Spleen (tissue), 13 donors: ENCODE measurements at places on chromosomes 6 and 20. TPM values are rescaled to one million over a fixed set of nuclear protein-coding genes. Genes with fewer than 3 reads are reported as not detected.

GRCh38 chr20:5220321-5221060 is 93.7 kb downstream of the CDS2 start:
- no peaks in the 10 kb centered on the region for H3K27me3 ChIP-seq
- no peak overlapping the region for H3K27ac ChIP-seq
- H3K4me3 ChIP-seq: no peak overlapping the region
- no peak for DNase-seq
- no peaks in the 10 kb centered on the region for H3K4me1 ChIP-seq
- H3K36me3 ChIP-seq: no peaks in the 10 kb centered on the region

GRCh38 chr20:48928832-48929725 is 7.6 kb downstream of the ARFGEF2 start:
- H3K27me3 ChIP-seq: no peaks in the 10 kb centered on the region
- DNase-seq: no peak
- peaks cover 8% of the 10 kb centered on the region for H3K36me3 ChIP-seq
- H3K4me1 ChIP-seq: peaks cover 37% of the 10 kb centered on the region
- H3K27ac ChIP-seq: peak overlapping the region; percentile 66

GRCh38 chr20:23358563-23358906 is 3.4 kb upstream of the GZF1 start:
- H3K36me3 ChIP-seq: peaks cover 28% of the 10 kb centered on the region
- no peak for DNase-seq
- no peaks in the 10 kb centered on the region for H3K27me3 ChIP-seq
- H3K4me3 ChIP-seq: peak overlapping the region; percentile 72
- H3K27ac ChIP-seq: peak overlapping the region; percentile 99

GRCh38 chr6:126026001-126026400 is 39.7 kb downstream of the TRMT11 start:
- no peak for DNase-seq
- no peak overlapping the region for H3K4me3 ChIP-seq
- no peaks in the 10 kb centered on the region for H3K4me1 ChIP-seq

DNA sequence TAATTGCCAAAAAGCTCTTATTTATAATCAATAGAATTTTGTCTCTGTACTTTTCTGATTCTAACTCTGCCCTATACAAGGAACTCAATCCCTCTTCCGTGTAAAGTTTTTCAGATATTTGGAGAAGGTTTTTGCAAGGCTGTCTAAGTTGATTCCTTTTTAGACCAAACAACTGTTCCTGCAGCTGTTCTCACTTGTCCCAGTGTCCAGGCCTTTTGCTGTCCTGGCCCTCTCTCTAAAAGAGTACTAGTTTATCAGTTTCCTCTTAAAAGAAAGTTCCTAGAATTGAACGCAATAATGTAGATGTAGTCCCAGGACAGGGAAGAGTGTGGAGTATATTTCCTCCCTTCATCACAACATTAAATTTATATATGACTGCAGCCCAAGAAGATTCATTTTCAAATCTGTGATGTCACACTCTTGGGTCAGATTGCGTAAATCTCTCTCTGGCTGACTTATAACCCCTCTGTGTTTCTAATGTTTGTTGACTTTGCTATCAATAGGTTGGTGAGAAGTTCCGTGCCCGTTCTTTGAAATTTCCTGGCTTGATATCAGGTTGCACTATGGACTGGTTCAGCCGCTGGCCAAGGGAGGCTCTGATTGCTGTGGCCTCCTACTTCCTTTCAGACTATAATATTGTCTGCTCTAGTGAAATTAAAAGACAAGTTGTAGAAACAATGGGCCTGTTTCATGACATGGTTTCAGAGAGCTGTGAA is 139.4 kb upstream of the GLP1R start:
- H3K4me1 ChIP-seq: no peaks in the 10 kb centered on the region
- DNase-seq: no peak
- no peaks in the 10 kb centered on the region for H3K36me3 ChIP-seq
- H3K27ac ChIP-seq: no peak overlapping the region

GRCh38 chr6:34232901-34233300 is 3.8 kb upstream of the HMGA1 start:
- H3K27ac ChIP-seq: no peak overlapping the region
- H3K27me3 ChIP-seq: no peaks in the 10 kb centered on the region
- peaks cover 13% of the 10 kb centered on the region for H3K4me1 ChIP-seq
- H3K36me3 ChIP-seq: no peaks in the 10 kb centered on the region
- peak; percentile 70 for DNase-seq

- peak; percentile 92 for DNase-seq
- H3K27ac ChIP-seq: peak within 1 kb of the TSS; percentile 82
- H3K4me3 ChIP-seq: peak within 1 kb of the TSS; percentile 61
- H3K36me3 ChIP-seq: no peaks in the 10 kb centered on the region
- H3K27me3 ChIP-seq: peaks cover 11% of the 10 kb centered on the region
- peaks cover 46% of the 10 kb centered on the region for H3K4me1 ChIP-seq
These were observed at the start of gene STMN3 for GRCh38 chr20:63653041-63653973. STMN3 (minus strand) TSS chr20:63653424; CDS start chr20:63653345, 79 bp downstream.

- H3K36me3 ChIP-seq: no peaks in the 10 kb centered on the region
- H3K27ac ChIP-seq: peak overlapping the region; percentile 64
- no peak overlapping the region for H3K4me3 ChIP-seq
These were observed 80.9 kb downstream of the SESN1 start for GRCh38 chr6:109013656-109014305.

DNA sequence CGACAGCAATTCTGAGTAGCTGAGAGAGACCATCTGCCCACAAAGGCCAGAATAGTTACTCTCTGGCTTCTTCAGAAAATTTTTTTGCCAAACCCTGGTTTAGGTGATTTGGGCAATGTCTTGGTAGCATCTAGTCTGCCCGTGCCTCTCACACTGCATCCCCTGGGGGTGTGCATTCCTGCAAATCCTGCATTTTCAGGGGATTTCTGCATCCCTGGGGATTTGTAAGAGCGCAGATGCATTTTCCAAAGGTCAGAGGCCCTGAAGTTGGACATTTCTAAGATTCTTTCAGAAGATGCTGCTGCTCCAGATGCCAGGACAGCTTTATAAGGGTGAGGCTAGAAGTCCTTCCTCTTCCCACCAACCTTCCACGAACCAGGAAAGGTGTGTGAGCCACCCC is 4.0 kb downstream of the CST9 start:
- H3K4me3 ChIP-seq: no peak overlapping the region
- H3K27ac ChIP-seq: no peak overlapping the region
- no peak for DNase-seq
- H3K4me1 ChIP-seq: peaks cover 5% of the 10 kb centered on the region

- no peaks in the 10 kb centered on the region for H3K27me3 ChIP-seq
- no peak overlapping the region for H3K27ac ChIP-seq
- DNase-seq: no peak
These were observed 39.6 kb downstream of the RNF217 start for GRCh38 chr6:125001684-125002405.

- no peak overlapping the region for H3K4me3 ChIP-seq
- H3K27ac ChIP-seq: no peak overlapping the region
- no peaks in the 10 kb centered on the region for H3K27me3 ChIP-seq
- no peak for DNase-seq
- no peaks in the 10 kb centered on the region for H3K4me1 ChIP-seq
- H3K36me3 ChIP-seq: no peaks in the 10 kb centered on the region
These were observed 211.4 kb upstream of the TSHZ2 start for GRCh38 chr20:52760791-52761190.

GRCh38 chr20:38272398-38272797 is 11.9 kb upstream of the KIAA1755 start:
- H3K36me3 ChIP-seq: no peaks in the 10 kb centered on the region
- H3K27me3 ChIP-seq: no peaks in the 10 kb centered on the region
- no peaks in the 10 kb centered on the region for H3K4me1 ChIP-seq

DNA sequence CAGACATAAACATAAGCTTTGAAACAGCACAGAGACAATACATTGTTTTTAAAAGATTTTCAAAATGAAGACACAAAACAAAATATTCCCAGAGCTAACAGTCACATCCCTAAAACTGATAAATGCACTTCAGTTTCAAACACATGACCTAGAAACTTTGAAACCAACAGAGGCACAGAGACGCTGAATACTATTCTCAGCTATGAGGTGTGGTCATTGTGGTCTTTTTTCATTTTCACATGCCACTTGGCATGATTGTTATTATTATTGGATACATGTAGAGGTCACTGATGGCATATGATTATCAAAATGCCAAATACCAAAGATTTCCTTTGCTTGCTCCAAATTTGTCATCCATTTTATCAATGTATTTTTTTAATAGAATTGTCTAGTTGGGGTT is 306.9 kb downstream of the QKI start:
- H3K4me1 ChIP-seq: peaks cover 6% of the 10 kb centered on the region
- no peak for DNase-seq
- H3K36me3 ChIP-seq: no peaks in the 10 kb centered on the region

- no peak overlapping the region for H3K4me3 ChIP-seq
- H3K27ac ChIP-seq: no peak overlapping the region
- no peaks in the 10 kb centered on the region for H3K27me3 ChIP-seq
- DNase-seq: no peak
- peaks cover 29% of the 10 kb centered on the region for H3K36me3 ChIP-seq
These were observed 108.4 kb downstream of the SCML4 start for GRCh38 chr6:107715550-107716321.

DNA sequence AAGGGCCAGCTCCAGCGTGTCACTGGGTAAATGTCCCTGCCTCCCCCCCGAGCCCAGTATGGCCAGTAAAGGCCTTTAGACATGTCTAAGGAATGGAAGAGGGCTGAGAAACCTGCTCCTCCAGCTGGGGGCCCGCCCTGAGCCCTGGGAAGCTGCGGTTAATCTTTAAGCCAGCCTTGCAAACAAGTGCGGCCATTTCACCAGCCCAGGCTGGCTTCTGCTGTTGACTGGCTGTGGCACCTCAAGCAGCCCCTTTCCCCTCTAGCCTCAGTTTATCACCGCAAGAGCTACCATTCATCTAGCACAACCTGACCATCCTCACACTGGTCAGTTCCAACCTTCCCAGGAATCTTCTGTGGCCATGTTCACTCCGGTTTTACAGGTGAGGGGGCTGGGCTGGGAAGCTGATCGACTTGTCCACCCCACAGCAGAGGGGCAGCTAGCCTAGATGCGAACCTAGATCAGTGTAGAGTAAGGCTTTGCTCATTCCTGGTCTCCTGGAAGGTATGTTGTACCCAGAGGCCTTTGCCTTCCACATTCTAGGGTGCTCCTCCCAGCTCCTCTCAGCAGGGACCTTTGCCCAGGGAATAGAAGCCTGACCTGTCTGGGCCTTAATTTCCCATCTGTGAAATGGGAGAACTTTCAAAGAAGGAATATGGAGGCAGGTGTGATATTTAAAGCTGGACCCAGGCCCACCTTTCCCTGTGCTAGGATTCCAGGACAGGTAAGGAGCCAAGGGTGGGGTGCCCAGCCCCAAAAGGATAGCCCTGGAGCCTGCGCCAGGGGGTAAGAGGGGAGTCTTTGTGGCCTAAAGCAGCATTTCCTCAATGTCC is 1.2 kb upstream of the SRC start:
- H3K27me3 ChIP-seq: no peaks in the 10 kb centered on the region
- no peak overlapping the region for H3K27ac ChIP-seq
- H3K4me1 ChIP-seq: no peaks in the 10 kb centered on the region
- no peak overlapping the region for H3K4me3 ChIP-seq
- H3K36me3 ChIP-seq: no peaks in the 10 kb centered on the region

GRCh38 chr6:13486679-13487121 is 700 bp downstream of the GFOD1 start:
- H3K36me3 ChIP-seq: no peaks in the 10 kb centered on the region
- peak overlapping the region; percentile 97 for H3K4me3 ChIP-seq
- DNase-seq: peak; percentile 95
- H3K27ac ChIP-seq: peak overlapping the region; percentile 97
- no peaks in the 10 kb centered on the region for H3K27me3 ChIP-seq

DNA sequence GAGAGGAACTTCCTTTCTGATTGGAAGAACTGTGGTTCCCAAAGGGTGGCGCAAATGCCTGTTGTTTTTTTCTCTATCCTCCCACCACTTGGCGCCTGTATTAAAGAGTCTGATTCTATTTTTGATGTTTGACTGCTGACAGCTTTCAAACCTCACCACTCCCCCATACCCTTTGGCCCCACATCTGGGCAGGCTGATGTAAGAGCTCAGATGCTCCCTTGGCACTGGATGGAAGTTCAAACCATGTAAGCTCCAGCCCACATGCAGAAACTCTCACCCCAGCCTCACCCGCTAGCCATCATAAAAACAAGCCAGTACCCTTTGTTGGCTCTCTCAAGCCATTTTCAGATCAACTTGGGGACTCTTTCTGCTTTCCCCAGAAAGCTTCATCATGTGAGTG is 20.0 kb upstream of the TMEM14A start:
- H3K4me1 ChIP-seq: no peaks in the 10 kb centered on the region
- no peaks in the 10 kb centered on the region for H3K27me3 ChIP-seq
- DNase-seq: no peak
- H3K27ac ChIP-seq: peak overlapping the region; percentile 22

DNA sequence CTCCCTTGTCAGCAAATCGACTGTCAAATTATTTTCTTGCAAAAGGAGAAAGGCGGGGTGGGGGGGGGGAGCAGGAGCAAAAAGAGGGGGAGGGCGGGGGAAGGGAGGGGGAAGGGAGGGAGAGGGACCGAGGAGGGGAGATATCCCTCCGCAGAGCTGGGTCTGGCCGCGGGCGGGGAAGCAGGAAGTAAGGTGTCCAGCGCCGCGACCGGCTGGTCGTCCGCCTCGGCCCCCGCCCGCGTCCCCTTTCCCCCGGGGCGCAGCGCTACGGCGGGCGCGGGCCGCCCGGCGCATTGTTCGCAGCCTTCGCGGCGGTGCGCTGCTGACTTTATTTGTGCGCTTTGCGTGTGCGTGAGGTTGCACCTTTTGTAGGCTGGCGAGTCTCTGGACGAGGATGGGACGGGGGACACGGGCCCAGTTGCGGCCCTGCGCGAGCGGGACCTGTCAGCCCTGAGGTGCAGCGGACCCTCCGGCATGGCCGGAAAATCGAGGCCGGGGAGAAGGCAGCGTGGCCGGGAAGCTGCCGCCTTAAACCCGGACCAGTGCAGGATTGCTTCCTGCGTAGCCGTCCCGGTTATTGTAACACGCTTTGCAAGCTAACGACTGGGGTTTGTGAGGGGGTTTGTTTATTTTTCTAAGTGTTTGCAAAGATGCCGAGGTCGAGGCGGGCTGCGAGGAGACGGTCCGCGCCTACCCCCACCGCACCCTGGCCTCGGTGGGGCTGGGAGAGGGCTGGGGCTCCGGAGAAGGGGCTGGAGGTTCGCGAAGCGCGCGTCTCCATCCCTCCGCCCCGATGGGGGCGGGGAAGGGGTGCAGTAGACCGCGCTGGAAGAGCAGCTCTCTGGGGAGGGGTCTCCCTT is 675 bp upstream of the TRERF1 start:
- peaks cover 18% of the 10 kb centered on the region for H3K4me1 ChIP-seq
- H3K4me3 ChIP-seq: peak overlapping the region; percentile 94
- H3K36me3 ChIP-seq: no peaks in the 10 kb centered on the region
- H3K27ac ChIP-seq: peak overlapping the region; percentile 91

- no peaks in the 10 kb centered on the region for H3K36me3 ChIP-seq
- no peak overlapping the region for H3K27ac ChIP-seq
- H3K4me1 ChIP-seq: no peaks in the 10 kb centered on the region
- no peaks in the 10 kb centered on the region for H3K27me3 ChIP-seq
- DNase-seq: no peak
These were observed 24.4 kb upstream of the STXBP5 start for GRCh38 chr6:147179809-147180208.

EFCAB8 gene
- 4.2 TPM for total RNA-seq

POU3F2 gene
- total RNA-seq: not detected

CRISP2 gene
- 0.32 TPM for total RNA-seq

TRIM15 gene
- not detected for total RNA-seq

BPIFB3 gene
- total RNA-seq: not detected

CFAP61 gene
- not detected for total RNA-seq

SLC32A1 gene
- not detected for total RNA-seq
